ENCODE measurements at places on chromosomes 6 and 20.

- DNase-seq, result no peak
Measured at GRCh38 chr6:133743621-133744020, 145.3 kb upstream of the TCF21 start.

DNA sequence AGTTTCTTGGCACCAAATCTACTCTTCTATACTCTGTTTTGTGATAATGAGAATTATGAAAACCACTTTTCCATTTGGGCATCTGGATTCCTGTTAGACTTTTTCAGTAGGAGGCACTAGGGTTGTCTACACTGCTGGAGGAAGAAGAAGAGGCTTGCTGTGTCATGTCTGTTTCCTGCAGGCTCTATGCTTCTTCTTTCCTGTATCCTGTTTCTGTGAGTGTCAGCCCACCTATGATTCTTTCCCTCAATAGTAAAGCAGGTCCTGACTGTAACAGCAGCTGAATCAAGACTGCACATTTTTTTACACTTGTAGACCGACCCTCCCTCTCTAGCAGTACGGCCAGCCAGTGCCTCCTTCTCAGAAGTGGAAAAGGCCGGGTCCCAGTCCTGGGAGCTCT is 603.9 kb downstream of the HDGFL1 start:
- DNase-seq, result no peak

GRCh38 chr20:11261533-11262000 is 587.8 kb upstream of the JAG1 start:
- DNase-seq, result no peak

DNA sequence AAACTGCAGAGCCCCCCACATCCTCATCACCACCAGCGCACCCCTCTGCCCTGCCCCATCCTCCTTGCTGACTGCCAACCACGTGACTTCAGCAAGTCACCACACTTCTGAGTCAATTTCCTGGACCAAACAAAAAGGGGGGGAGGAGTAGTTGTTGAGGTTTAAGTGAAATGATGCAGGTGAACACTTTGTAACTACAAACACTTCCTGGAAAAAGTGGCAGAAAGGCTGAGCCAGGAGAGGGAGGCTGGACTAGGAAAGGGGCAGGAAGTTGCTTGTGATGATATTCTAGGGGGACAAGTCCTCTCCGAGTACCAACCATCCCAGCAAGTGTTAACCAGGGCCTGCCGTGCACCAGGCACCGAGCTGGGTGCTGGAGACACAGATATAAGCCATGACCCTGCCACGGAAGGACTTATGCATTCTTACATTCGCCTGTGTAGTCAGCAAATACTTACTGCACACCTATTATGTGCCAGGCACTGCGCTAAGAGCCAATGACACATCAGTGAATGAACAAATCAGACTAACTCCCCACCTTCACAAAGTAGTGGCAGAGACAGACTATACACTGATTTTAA is 67.3 kb downstream of the PREX1 start:
- DNase-seq, result peak; percentile 42

- DNase-seq, result no peak
Measured at GRCh38 chr6:136160250-136160649, 89.9 kb downstream of the MTFR2 start.

DNA sequence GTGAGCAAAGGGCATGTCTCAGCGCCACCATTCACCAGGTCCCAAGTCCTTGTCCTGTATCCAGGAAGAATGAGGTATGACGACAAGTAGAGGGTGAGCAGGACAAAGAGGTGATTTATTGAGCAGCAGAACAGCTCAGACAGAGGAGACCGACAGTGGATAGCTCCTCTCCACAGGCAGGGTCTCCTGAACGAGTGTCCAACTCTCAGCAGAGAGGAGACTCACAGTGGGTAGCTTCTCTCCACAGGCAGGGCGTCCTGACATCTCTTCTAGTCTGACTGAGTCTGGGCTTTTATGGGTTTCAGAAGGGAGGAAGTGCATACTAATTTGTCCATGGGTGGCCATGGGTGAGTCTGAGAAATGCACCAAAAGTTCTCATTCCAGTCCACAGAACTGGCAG is 204.7 kb downstream of the ANKRD60 start:
- DNase-seq, result no peak

DNA sequence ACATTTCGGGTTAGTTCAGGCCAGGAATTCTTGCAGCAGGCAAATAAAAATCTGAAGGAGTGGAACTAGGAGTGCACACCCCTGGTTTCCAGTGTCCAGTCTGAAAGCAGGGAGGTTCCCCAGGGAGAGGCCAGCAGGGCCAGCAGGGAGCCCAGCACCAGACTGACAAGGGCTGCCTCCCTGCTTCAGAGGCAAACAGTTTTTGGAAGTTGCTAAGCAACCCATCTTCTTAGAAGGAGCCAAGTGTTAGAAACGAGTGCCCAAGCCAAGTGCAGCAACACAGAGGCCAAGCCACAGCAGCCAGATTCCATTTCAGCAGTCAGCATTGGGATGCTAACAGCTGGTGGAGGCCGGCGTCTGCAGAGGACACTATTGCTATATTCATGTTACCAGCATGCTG is 179.1 kb downstream of the SYNDIG1 start:
- DNase-seq, result no peak

- no peak for DNase-seq
Measured at GRCh38 chr6:132007474-132008190, 56.5 kb upstream of the CCN2 start.

- DNase-seq, result no peak
Measured at GRCh38 chr6:38162493-38163185, 343.1 kb downstream of the ZFAND3 start.

DNA sequence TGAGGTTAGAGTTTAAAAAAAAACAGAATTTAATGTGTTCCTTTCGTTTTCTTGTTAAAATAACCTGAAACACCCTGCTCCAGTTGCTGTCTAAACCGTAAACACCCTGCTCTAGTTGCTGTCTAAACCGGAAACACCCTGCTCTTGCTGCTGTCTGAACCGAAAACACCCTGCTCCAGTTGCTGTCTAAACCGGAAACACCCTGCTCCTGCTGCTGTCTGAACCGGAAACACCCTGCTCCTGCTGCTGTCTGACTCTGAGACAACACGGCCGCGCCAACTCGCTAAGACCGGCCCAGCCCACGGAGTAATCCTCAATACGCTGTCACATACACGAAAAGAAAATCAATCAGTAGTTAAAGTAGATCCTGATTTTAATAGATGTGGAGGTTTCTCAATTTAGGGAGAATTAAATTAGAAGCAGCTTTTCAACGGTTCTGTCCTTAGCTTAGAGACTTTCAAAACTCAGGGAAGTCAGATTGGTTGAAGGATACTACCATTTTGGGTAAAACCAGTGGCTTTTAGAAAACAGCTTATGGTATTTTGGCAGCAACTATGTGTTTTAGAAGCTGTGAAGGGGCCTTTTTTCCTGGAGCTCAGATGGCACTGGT is 98.3 kb downstream of the RAMACL start:
- DNase-seq, result peak; percentile 65

DNA sequence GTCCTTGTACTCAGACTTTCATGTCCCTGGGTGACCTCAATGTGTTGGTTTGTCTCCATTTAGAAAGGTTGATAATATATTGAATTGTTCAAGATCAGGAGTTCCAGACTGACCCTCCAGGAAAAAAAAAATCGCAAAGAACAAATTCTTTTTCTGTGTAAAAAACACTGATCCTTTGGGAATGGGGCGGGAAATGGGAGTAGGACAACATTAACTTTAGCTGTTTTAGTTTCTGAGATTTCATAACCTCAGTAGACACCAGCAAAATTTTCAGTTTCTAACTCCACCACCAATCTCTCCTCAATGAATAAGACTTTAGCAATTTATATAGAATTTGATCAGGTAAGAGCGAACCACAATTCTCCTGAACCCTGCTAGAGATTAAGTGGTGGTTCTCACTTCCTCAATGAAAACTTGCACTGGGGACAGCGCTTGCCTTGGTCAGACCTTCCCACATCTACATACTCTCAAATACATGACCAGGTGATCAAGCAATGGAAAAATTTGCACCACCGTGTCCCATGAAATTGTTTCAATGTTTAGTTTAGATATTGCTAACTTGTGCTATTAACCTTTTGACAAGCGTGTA is 231.2 kb upstream of the PLN start:
- no peak for DNase-seq

- no peak for DNase-seq
Measured at GRCh38 chr6:142420802-142421201, 119.0 kb downstream of the ADGRG6 start.

GRCh38 chr6:25971187-25971821 is 8.7 kb downstream of the TRIM38 start:
- no peak for DNase-seq
